ENCODE measurements at places on chromosomes 2 and 18.

GRCh38 chr2:118059919-118060478 lies 28.3 kb upstream of the INSIG2 start:
- peak; percentile 99 for DNase-seq

DNA sequence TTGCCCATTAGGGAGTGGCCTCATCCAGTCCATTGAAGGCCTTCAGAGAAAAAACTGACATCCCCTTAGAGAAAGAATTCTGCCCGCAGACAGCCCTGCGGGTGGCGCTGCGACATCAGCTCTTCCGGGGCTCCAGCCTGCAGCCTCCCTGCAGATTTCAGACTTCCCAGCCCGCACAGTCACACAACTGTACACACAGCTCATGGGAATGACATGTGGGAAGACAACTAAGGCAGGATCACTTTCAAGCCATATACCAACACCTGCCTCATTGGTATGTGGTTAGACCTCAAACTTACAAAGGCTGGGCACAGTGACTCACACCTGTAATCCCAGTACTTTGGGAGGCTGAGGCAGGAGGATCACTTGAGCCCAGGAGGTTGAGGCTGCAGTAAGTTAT lies 24.8 kb upstream of the TUBB6 start:
- peak; percentile 26 for DNase-seq

- peak; percentile 46 for DNase-seq
These were observed 49.9 kb downstream of the KLF7 start for GRCh38 chr2:207115715-207116364.

- peak; percentile 45 for DNase-seq
These were observed 289.9 kb downstream of the LRRTM1 start for GRCh38 chr2:80014637-80015036.

DNA sequence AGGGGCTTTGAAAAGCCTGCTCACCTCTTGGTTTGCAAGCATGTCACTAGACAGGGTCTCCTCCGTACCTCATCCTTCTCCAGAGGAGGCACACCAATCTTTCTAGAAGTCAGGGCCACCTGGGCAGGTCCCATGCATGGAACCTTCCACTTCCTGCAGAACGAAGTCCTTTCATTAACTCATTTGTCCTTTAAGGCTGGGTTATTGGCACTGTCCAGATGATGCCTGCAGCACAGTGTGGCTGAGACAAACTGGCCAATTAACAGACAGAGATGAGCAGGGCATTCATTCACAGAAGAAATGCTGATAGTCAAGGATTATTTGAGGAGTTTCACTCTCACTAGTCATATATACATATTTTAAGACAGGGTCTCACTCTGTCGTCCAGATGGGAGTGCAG lies 245.3 kb downstream of the TFCP2L1 start:
- no peak for DNase-seq

GRCh38 chr18:27627927-27628326 lies 442.8 kb upstream of the CHST9 start:
- no peak for DNase-seq

- no peak for DNase-seq
These were observed 31.3 kb downstream of the GATA6 start for GRCh38 chr18:22200611-22201225.
